MG63 (cell line): ENCODE measurements at places on chromosomes 5 and 9. TPM values are rescaled to one million over a fixed set of nuclear protein-coding genes. Genes with fewer than 3 reads are reported as not detected.

DNA sequence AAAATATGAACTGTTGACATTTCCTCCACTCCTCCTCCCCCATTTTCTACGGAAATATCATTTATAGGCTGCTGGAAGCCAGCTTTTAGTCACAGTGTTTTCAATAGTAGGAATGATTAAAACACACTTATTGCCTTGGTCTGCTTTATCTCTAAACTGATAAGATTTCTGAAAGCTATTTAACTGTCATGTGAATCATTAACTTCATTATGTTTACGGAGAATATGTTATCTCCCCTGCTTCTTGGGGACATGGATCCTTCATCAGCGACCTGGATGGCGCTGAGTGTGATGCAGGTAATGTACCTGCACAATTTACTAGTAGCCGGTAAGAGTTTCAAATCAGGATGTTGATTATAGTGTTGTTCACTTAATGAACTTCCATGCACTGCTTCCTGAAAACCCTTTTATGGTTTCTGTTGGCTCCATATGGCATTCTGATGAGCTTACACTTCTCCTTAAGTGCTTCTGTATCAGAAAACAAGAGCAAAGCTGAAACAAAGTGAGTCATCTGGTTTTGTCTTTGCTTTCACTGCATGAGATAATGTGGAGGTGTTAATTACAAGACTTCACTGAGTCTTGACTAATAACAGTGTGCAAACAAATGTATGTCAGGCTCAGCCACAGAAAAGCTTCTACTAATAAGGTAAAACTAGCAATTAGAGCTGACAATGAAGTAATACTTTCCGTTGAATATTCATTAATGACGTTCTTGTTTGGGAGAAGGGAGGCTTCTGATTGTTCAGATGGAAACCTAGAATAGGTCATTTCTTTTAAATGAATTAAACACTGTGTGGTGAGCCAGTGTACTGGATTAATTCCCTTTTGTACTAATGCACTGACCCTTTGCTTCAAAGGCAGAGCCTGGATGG lies 162.4 kb upstream of the ZNF608 start:
- no peak for DNase-seq

The DPYSL3 gene
- 84.1 and 90.7 TPM in 2 replicates for total RNA-seq

DNA sequence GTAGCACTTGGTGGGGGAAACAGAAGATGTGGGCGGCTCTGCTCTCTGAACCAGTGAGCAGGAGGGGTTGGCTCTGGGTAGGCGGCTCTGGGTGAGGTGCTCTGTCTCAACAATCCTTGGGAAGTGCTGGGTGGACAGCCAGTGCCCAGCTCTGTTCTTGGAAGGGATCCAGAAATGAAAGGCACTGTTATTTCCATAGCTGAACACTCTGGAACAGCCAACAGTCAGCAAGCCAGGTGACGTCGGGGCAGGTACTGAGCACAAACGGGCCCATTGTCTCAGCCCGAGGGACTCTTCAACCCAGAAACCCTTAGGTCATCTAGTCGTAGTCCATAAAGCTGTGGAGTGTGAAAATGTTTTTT lies 36.3 kb downstream of the OLFM1 start:
- DNase-seq = no peak

DNA sequence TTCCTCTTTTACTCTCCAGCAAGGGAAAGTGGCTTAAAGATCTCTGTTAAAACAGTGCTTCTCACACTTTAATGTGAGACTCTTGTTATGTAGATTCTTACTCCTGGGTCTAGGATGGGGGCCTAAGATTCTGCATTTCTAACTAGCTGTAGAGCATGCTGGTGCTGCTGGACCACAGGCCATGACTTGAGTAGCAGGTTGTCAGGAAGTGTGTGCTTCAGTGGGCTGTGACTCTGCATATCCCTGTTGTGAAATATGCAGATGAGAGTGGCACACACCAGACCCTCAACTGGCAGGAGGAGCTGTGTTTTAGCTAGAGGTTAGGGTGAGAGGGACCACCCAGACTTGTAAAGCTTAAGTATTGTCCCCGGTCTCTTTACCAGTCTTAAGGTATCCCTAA lies 191.1 kb upstream of the DMRT1 start:
- no peak for DNase-seq

- no peak for DNase-seq
These were observed 246.9 kb downstream of the FANCC start for GRCh38 chr9:95070549-95071021.

- DNase-seq = no peak
These were observed 32.2 kb upstream of the LARP1 start for GRCh38 chr5:154722936-154723335.

GRCh38 chr5:61405511-61406295 lies 73.6 kb downstream of the ZSWIM6 start:
- DNase-seq = no peak

DNA sequence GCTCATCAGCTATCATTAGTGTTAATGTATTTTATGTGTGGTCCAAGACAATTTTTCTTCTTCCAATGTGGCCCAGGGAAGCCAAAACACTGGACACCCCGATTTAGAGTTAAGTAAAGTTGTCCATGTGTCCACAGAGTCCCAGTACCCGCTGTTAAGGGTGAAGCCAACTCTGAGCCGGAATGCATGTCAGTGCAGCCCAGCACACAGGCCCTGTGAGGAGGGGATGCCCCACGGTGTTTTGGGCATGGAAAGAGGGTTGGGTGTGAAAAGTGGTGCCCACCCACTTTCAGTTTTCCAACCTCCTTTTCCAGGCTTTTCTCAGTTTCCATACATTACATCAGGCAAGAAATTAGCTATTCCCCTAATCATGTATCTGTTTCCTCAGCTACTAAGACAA lies 24.4 kb downstream of the SHC3 start:
- no peak for DNase-seq

The C5orf58 gene
- total RNA-seq = not detected in 2 replicates

The KIF20A gene
- 111 and 129 TPM in 2 replicates for total RNA-seq

DNA sequence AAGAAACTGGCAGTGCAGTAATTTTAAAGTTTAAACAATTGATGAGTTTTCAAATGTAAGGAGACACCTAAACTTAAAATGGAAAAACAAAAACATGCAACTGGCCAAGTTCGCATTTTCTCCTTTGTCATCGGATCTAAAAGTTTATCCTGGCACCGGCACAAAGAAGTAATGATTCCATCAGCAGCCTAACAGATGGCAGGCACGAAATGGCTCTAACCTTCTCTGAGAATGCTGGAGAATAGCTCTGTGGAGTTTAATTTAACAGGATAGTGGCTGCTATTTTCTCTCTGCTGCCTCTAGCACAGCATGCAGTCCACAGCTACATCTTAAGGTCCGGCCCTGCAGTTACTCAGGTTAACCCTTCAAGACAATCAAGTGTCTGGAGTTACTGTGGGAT lies 82.2 kb downstream of the PRELID2 start:
- DNase-seq = peak; percentile 45

DNA sequence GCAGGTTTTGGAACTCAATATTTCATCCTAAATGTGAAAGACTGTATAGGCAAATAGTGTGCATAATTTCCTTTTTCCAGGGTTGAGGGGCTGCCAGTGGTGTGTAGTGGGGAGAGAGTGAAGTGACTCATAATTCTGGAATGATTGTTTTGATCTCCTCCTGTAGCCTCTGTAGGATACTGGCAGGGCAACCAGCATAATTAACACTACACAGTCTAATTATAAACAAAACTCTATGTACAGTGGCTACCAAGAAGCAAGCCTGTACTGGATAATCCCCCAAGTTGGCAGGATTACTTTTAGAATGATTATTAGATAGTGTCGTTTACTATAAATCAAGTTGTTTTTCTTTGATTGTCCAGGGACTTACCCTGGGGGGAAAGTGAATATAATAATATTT lies 32.2 kb downstream of the LNPEP start:
- peak; percentile 58 for DNase-seq

- no peak for DNase-seq
These were observed 2.0 kb upstream of the MTX3 start for GRCh38 chr5:79992891-79993657.

The CMBL gene
- total RNA-seq = 23.3 and 29.1 TPM in 2 replicates

DNA sequence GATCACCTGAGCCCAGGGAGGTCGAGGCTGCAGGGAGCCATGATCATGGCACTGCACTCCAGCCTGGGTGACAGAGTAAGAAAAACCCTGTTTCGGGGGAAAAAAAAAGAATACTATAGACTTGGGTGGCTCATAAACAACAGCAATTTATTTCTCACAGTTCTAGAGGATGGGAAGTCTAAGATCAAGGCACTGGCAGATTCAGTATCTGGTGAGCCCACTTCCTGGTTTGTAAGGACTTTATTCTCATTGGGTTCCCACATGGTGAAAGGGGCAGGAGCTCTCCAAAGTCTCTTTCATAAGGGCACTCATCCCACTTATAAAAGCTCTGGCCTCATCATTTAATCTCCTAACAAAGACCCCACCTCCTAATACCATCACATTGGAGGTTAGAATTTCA lies 8.7 kb downstream of the HINT1 start:
- DNase-seq = no peak
